Neuronal stem cell (in vitro differentiated cells): ENCODE measurements at places on chromosomes 11 and 22.

- no peaks in the 10 kb centered on the region for H3K27me3 ChIP-seq
- no peak overlapping the region for H3K27ac ChIP-seq
- no peaks in the 10 kb centered on the region for H3K4me1 ChIP-seq
- no peak for DNase-seq
- no peaks in the 10 kb centered on the region for H3K36me3 ChIP-seq
- no peak overlapping the region for H3K4me3 ChIP-seq
Measured at GRCh38 chr11:123143921-123144320, 51.1 kb downstream of the CLMP start.

DNA sequence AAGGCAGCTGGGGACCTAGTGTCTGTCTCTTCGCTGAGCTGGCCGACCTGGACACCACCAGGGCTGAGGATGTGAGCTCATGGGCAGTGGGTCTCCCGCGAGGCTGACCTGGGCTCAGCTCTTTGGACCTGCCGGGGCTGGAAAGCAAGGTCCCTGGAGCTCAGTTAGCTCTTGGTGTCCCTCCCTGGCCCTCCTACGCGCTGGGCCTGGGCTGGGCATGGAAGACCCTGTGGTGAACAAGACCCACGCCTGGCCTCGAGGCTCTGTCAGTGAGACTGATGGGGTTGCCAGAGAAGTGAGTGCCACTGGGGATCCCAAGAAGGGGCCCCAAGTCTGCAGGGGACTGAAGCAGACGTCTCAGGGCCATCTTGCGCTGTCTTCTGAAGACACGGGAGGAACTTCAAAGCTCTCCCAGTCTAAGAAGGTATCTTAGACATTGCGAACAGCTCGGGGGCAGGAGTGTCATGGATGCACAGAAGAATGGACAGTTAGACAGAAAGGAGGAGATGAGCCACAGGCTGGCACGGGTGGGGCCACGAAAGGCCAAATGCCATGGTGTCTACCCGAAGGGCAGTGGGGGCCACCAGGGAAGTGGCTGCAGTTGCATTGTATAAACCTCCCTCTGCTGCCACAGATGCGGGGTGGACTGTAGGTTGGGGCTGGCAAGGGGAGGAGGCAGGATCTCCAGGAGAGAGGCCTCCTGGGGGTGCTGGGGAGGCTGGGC lies 31.2 kb downstream of the NFAM1 start:
- H3K36me3 ChIP-seq: no peaks in the 10 kb centered on the region
- no peak overlapping the region for H3K27ac ChIP-seq
- no peak for DNase-seq
- H3K4me1 ChIP-seq: peaks cover 4% of the 10 kb centered on the region
- H3K4me3 ChIP-seq: no peak overlapping the region
- H3K27me3 ChIP-seq: no peaks in the 10 kb centered on the region

DNA sequence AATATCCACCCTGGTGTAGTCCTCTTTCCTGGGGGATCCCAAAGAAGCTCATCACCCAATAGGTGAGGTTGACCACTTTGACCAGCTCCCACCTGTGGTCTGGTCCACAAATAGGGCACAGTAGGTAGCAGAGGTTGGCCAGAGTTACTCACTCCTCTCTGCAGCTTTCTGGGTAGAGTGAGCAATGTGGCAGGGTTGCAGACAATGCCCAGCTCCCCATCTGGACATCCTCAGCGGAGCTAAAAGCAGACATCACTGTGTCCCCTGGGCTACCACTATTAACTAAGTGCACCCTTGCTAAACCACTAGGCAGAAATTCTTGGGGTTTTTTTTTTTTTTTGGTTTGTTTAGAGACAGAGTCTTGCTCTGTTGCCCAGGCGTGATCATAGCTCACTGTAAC lies 48.4 kb upstream of the TP53I11 start:
- no peak overlapping the region for H3K4me3 ChIP-seq
- no peaks in the 10 kb centered on the region for H3K4me1 ChIP-seq
- H3K27me3 ChIP-seq: peaks cover 17% of the 10 kb centered on the region
- DNase-seq: no peak
- H3K27ac ChIP-seq: no peak overlapping the region
- no peaks in the 10 kb centered on the region for H3K36me3 ChIP-seq

DNA sequence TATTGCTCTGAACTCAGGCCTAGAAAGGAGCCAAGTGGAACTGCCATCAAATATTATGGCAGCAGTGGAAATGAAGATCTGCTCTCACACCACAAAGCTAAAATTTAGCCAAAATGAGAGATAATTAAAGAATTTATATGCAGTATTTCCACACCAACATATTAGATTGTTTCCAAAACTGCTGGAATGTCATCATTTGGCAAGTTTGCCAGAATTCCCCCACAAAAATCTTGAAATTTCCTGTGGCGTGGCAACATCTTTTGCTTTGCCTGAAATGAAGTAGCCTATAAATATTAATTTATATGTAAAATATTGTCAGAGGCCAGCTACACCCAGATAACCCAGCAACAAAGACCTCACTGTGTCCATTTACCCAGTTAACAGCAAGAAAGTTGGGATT lies 13.8 kb downstream of the C11orf71 start:
- H3K4me1 ChIP-seq: no peaks in the 10 kb centered on the region
- no peak for DNase-seq
- no peaks in the 10 kb centered on the region for H3K36me3 ChIP-seq
- H3K27me3 ChIP-seq: peaks cover 8% of the 10 kb centered on the region

DNA sequence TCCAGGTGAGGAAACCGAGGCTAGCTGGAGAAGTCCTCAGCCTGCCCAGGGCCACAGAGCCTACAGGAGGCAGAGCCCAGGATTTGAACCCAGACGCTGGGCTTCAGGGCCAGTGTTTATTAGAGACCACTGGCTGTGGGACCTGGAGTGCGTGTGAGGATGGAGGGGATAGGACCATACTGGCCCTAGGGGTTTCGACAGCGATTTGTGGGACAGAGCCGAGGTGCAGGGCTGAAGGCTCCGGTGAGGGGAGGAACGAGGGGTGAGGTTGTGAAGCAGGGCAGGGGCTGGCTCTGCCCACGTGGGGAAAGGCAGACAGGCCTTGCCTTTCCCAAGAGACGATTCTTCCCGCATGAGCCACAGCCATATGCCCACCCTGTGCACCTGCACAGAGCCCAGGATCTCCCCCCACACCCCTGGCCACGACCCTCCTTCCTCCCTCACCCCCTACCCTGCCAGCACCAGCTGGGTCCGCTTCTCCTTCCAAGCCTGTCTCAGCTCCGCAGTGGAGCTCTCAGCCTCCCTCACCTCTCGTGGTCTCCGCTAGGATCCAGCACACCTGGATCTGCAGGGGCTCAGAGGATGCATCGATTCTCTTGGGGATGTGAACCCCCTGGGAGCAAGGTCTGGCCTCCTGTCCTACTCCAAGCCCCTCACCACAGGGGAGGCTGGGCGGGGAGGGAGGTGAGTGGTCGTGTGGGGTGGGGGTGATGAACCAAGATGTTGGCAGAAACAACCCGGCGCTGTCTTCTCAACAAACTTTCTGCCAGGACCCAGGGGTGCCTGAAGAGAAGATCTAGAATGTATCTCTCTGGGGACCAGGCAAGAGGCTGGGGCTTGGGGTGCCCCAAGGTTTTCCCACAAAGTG lies 58.4 kb downstream of the RTL6 start:
- peaks cover 15% of the 10 kb centered on the region for H3K27me3 ChIP-seq
- H3K27ac ChIP-seq: no peak overlapping the region
- no peaks in the 10 kb centered on the region for H3K36me3 ChIP-seq
- H3K4me1 ChIP-seq: peaks cover 11% of the 10 kb centered on the region
- DNase-seq: no peak

GRCh38 chr11:21965221-21965620 lies 227.7 kb upstream of the ANO5 start:
- no peaks in the 10 kb centered on the region for H3K36me3 ChIP-seq
- H3K27me3 ChIP-seq: no peaks in the 10 kb centered on the region
- H3K27ac ChIP-seq: no peak overlapping the region
- no peaks in the 10 kb centered on the region for H3K4me1 ChIP-seq
- H3K4me3 ChIP-seq: no peak overlapping the region
- DNase-seq: no peak

DNA sequence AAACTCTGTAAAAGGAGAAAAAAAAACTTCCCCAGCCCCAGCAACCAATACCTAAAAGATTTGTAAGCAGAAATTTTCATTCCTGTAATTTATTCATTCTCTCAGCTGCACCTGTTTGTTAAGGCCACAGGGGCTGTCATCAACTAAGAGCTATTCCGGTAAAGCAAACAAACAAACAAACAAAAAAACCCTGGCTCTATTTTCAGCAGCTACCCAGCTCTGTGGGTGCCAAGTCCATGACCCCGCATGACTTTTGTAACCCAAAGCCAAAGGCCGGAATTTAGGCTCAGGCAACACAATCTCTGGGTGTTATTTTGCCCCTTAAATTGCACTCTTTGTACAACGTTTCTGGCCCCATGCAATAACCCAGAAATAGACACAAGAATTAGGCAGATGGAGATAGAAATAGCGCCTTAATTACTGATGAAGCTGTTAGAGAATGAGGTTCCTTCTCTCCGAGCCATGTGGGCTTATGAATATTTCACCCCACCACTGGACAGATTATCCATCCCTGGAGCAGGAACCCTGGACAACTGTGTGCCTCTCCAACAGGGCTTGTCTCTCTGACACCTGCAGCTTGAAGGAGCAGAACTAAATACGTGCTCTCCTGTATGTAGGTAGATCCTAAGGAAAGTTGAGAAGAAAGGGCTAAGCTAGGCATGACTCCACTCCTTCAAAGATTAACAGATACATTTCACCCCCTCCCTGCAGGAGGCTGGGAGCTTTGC lies 29.4 kb downstream of the APOL6 start:
- H3K36me3 ChIP-seq: no peaks in the 10 kb centered on the region
- no peak overlapping the region for H3K4me3 ChIP-seq
- H3K4me1 ChIP-seq: no peaks in the 10 kb centered on the region
- no peaks in the 10 kb centered on the region for H3K27me3 ChIP-seq

DNA sequence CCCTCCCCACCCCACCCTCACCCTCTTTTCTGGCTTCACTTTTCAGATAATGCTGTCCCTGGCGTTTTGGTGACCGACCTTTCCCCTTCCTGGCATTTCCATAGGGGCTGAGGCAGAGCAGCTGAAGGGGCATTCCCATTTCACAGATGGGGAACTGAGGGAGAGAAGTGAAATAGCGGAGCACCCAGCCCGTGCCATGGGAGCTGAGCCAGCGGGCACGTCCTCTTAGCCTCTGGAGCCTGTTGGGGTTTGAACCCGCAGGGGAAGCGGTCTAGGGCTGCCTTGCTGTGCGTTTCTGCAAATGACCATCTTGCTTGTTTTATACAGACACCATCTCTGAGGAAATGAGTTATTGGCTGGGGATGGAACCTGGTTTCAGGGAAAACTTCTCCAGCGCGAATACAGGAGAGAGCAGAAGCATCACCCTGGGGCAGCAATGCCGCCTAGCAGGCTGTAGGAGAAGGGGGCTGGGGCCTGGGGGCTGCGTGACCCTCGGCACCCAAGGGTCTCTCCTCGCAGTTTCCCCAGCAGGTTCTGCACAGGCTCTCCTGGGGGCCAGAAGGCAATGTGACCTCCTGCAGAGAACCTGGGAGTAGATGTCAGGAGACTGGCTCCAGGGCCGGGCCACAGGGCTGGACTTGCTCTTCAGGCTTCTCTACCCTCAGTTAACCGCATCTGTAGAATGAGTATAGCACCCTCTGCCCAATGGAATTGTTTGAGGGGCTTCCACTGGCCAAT lies 1.5 kb downstream of the PTPRJ start:
- no peak overlapping the region for H3K27ac ChIP-seq
- DNase-seq: no peak
- H3K27me3 ChIP-seq: no peaks in the 10 kb centered on the region
- peaks cover 14% of the 10 kb centered on the region for H3K4me1 ChIP-seq
- peaks cover 1% of the 10 kb centered on the region for H3K36me3 ChIP-seq

DNA sequence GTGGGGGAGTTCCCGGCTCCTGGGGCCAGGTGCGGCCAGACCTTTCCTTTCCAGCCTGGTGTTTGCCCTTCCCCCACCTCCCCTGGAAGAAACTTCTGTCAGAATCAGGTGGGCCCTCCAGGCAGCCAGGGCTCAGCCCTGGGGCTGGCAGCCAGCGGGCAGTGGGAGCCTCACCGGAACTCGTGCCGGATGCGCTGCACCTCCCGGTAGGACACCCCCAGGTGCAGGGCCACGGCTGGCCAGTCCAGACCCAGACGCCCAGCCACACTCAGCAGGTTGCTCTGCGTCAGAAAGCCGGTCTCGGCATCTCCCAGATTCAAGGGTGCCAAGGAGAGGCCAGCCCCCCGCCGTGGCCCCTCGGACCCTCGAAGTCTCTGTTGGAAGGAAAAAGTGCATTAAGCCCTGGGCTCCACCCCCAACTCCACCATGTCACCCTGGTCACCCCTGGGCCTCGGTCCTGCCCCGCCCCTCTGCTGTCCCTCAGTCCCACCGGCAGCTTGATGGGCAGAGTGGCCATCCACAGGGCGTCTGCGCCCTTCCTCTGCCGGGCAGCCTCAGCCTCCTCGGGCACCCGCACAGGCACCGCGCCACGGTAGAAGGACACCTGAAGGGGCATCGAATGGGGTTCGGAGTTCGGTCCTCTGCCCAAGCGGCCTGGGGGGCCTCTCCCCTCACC lies 1.7 kb upstream of the SLC25A22 start:
- no peak for DNase-seq
- peaks cover 28% of the 10 kb centered on the region for H3K4me1 ChIP-seq
- H3K27me3 ChIP-seq: no peaks in the 10 kb centered on the region
- no peak overlapping the region for H3K4me3 ChIP-seq
- H3K36me3 ChIP-seq: peaks cover 51% of the 10 kb centered on the region
- no peak overlapping the region for H3K27ac ChIP-seq

GRCh38 chr22:23067023-23067650 lies 3.2 kb upstream of the GNAZ start:
- peaks cover 5% of the 10 kb centered on the region for H3K4me1 ChIP-seq
- DNase-seq: no peak
- no peaks in the 10 kb centered on the region for H3K36me3 ChIP-seq
- no peaks in the 10 kb centered on the region for H3K27me3 ChIP-seq

DNA sequence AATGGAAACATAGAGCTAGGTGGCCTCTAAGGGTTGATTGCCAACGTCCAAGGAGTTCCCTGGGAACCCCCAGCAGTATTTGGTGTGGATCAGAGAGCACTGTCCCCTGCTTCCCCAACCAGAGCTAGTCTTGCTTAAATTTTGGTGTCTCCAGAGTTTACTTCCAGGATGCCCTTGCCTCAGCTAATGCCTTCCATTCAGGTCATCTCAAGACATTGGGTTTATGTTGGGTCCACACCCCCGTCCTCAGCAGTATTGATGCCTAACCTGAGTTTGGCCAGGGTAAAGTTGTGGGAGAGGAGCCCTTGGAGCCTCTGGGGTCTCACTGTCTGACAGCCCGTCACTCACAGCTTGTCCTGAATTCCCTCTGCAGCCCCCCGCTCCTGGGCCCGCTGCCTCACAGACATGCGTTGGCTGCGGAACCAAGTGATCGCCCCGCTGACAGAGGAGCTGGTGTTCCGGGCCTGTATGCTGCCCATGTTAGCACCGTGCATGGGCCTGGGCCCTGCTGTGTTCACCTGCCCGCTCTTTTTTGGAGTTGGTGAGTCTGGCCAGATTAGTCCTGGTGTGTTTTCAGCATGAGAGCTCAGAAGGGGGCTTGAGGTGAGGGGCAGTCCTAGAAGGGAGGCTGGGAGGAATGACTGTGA lies 1.4 kb downstream of the RCE1 start:
- DNase-seq: no peak
- peaks cover 7% of the 10 kb centered on the region for H3K4me1 ChIP-seq
- H3K27ac ChIP-seq: no peak overlapping the region
- H3K27me3 ChIP-seq: no peaks in the 10 kb centered on the region
- peak overlapping the region; percentile 90 for H3K4me3 ChIP-seq
